Kidney epithelial cell (primary cell): ENCODE measurements at places on chromosomes 1 and 21.

- DNase-seq = no peak
Observed at GRCh38 chr1:222791006-222791710, 23.7 kb upstream of the DISP1 start.

DNA sequence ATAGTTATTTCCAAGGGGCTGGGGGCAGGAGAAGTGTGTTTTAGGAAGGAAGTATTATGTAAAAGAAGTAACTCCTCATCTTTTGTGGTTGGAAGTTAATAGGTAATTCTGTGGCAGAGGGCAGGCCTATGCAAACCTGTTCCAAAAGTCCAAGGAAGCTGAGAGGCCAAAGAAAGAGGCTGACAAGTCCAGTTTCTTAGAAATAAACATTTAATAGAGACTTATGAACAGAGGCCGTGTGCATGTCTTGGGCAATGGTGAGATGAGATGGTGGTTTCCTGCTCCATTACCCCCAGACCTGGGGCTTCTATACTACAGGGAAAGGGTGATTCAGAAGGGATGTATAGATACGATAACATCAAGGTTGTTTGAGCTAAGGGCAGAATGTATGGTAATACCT, 7.6 kb upstream of the CA14 start:
- no peak for DNase-seq

DNA sequence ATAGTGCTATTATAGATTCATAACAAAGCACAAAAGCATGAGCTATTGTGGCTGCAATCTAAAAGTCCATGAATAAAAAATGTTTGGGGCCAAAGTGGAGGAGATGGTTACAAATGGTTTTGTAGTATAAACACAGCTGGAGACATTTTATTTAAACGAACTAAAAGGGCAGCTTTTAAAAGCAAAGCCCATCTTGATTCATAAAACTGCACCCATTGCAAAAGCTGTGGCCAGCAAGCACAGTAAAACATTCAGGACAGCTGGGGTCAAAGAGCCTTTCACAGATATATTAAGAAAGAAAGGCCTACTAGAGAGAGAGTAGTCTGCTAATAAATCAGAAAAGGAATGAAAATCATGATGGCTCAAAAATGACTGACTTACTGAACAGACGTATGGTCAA, 520.8 kb downstream of the NUF2 start:
- no peak for DNase-seq

DNA sequence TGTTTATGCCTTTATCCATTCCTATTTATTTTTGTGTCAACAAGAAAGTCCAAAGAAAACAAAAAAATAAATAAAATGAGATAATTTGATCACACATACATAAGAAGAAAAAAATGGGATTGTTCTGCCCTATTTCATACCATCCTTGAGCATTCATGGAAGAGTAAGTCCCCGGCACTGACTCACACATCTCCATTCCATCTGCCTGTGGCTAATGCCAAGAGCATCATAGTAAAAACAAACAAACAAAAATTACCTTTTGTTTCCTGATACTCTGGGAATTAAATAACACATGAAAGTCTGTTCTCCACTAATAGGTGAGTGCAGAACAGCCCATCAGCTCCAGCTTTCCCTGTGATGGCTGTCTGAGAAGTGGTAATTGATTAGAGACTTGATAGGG, 48.1 kb upstream of the BACE2 start:
- no peak for DNase-seq

DNA sequence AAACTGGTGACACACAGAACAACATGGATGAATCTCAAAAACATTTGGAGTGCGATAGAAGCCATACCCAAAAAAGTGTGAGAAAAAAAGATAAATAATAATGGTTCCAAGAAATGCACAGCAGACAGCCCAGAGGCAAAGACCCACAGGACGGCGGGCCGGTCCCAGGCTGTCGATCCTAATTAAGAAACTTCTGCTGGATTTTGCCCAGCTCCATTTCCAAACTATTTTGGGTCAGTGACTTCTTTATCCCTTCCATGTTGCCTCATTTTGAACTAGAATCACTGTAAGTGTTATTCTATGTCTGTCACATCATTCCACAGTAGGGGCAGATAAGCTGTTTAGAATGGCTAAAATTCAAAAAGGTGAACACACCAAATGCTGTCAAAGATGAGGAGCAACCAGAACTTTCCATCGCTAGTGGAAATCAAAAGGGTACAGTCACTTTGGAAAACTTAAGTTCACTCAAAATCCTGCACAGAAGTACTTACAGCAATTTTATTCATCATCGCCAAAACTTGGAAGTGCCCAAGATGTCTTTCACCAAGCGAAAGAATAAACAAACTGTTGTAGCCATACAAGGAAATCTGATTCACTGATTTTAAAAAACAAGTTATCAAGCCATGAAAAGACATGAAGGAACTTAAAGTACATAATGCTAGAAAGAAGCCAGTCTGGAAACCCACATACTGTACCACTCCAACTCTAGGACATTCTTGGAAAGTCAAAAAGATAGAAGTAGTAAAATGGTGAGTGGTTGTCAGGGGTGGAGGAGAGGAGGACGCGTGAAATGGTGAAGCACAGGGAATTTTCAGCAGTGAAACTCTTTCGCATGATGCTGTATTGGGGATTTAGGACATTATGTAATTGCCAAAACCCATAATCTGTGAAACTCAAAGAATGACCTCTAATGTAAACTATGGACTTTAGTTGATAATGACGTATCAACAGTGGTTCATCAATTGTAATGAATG, 7.5 kb downstream of the NBPF1 start:
- DNase-seq = no peak

- no peak for DNase-seq
Observed at GRCh38 chr21:17976139-17976538, 157.0 kb upstream of the C21orf91 start.

GRCh38 chr1:247189981-247190798, 18.4 kb upstream of the ZNF124 start:
- DNase-seq = no peak

GRCh38 chr21:16740511-16740910, 772.3 kb upstream of the CXADR start:
- no peak for DNase-seq

DNA sequence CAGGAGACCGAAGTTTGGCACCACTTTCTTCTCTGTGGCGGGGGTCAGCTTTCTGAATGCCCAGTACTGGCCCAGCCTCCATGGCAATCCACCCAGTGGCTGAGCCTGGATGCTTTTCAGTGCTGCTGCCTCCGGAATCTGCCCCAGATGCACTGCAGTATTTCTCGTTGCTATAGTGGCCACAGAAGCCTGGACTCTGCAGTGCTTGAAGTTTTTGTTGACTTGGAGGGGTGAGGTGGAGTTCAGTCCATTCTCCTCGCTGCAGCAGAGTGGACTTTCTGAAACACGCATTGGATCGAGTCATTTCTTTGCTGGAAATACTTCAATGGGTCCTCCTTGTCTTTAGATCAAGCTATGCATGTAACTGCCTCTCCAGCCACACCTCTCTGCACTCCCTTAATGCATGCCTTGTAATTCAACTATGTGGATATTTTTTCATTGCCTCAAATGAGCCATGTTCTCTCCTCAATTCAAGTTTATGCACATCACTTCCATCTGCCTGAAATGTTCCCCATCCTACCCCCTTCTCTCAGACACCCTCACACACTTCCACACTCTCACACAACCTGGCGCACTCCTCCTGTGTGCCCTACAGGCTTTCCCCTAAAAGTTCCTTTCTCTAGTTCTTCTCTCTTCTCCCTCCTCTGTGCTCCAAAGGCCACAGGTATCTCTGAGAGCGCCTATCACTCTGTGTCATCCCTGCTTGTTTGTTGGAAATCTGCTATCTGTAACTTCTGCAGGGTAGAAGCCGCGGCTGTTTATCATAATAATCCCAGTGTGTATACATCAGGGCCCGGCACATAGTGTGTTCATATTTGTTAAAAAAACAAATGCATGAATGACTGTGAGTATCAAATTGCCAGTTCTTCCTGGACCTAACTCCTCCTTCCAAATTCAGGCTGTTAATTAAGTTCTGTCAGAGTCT, 16.5 kb downstream of the ADAM30 start:
- no peak for DNase-seq

GRCh38 chr1:67629370-67630075, 55.5 kb upstream of the GADD45A start:
- DNase-seq = no peak

DNA sequence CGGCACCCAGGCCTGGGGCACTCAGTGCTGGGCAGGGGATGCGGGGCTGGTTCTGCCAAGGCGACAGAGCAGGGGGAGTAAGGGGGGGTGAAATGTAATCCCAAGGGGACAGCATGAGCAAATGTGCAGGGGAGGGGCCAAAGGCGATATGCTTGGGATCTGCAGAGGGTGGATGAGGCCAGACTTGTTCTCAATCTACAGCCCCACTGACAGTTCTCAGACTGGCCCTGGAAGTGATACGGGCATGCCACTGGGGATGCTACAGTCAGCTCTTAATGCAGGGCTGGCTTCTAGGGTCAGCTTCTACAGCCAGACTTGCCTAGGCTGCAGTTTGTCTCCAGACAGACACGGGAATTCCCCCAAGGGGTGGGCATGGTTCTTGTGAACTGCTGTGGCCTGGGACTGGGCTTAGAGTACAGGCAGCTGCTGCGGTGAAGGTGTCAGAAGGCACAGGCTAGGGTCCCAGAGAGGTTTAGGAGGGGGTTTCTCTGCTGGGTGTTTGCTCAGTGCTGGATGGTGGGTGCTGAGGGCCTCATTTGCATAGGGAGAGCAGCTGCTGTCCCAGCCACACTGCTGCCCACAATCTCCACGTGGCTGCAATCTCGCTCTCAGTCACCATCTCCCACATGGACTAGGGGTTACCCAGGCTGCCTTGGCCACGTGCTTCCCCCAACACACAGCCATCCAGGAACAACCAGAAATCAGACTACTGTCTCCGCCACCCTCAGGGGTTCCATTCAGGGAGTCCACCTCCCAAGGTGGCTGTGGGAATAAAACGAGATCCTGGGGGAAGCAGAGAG, 190.1 kb downstream of the HIVEP3 start:
- DNase-seq = no peak

GRCh38 chr1:216815260-216816131, 92.3 kb upstream of the ESRRG start:
- no peak for DNase-seq

GRCh38 chr1:76006234-76006633, 68.3 kb upstream of the ST6GALNAC3 start:
- no peak for DNase-seq

DNA sequence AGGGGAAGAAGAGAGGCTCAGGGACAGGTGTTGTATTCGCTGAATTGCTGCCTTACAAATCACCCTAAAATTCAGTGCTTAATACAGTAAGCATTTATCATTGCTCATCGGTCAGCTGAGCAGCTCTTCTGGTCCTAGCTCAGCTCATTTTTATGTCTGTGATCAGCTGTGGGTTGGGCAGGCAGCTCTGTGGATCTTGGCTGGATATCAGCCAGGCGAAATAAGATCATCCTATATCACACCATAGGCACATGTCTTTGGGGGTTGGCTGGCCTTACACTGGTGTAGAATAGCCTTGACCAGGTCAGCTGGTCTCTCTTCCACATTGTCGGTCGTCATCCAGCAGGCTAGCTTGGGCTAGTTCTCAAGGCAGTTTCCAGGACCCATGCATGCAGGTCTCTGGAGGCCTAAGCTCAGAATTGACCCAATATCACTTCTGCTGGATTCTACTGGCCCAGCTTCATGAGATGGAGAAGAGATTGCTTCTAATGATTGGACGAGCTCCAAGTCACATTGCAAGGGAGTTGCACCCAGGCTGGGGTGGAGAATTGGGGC, 448.6 kb downstream of the KIF26B start:
- DNase-seq = no peak

DNA sequence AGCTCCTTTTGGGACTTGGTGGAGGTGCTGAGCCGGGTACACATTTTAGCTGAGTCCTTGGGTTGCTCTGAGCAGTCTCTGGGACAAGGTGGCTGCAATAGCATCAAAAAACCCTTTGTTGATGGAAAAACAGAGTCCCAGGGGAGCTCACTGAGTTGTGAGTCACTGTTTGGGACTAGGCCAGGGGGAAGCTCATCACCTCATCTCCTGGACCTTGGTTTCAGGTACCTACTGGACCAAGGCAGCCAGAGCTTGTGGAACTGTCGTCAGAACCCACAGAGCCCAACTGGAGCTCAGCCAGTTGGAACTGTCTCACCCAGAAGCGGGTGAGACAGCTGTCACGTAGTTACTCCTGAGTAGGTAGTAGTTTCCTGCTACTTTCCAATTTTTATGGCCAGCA, 146.7 kb downstream of the HLX start:
- no peak for DNase-seq

DNA sequence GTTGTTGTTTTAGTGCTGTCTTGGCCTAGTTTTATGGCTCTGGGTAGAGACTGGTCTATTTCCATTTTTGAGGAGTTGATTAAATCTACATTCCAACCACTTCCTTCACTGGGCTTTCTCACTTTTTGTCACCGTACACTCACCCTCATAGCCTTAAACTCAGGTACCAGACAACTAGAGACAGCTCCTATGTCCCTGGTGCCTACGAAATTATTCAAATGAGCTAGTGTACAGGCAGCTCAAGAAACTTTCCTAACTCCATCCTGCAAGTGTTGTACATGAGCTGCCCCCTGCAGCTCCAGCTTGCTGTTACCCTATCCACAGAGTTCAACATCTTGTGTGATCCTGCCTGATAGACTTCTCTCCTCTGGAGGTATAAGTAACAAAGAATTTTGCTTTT, 704.8 kb upstream of the RGS18 start:
- no peak for DNase-seq

DNA sequence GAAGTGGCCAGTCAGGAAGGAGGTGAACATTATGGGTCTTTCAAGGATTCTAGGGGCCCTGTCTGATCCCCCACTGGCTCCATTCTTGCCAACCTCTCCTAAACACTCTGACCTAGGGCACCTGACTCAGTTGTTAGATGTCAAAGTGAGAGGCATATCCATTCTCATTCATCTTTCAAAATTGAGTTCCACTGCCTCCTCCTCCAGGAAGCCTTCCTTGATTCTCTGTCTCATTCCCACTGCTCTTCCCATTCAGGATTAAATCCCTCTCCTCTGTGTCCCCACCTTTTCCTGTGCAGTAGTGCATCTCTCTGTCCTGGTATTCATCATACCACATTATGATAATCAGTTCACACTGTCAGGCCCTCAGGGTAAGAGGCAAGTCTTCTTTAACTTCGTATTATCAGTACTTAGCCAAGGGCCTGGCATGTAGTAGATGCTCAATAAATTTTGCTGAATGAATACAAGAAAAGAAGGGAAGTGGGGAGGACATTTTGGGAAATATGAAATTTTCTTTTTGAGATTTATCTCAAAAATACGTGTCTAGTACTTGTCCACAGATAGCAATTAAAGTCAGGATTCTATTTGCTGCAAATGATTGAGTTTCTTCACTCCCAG, 61.8 kb upstream of the ITPKB start:
- DNase-seq = no peak
